ENCODE measurements at places on chromosomes 2 and 18. TPM values are rescaled to one million over a fixed set of nuclear protein-coding genes. Genes with fewer than 3 reads are reported as not detected.

GRCh38 chr2:69594341-69594740 lies 49.2 kb downstream of the AAK1 start:
- H3K4me3 ChIP-seq = no peak overlapping the region
- H3K27ac ChIP-seq = no peak overlapping the region
- no peaks in the 10 kb centered on the region for H3K27me3 ChIP-seq
- H3K4me1 ChIP-seq = peaks cover 73% of the 10 kb centered on the region

DNA sequence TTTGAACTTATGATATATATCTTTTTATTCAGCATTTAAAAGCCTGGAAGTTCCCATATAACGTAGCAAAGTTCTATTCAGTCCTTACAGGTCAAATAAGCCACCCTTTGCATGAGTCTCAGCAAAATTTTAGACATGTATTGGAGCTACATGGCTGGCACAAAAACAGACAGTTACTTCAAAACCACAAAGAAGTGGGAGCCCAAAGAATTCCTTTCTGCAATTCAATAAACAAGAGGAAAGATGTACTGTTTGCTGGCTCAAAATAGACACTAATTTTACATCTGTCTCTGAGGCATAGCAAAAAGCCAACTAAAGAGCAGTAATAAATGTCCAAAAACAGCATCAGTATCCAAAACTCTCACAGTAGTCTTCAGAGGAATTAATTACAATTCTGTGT lies 87.0 kb downstream of the ZEB2 start:
- DNase-seq = no peak
- H3K36me3 ChIP-seq = peaks cover 11% of the 10 kb centered on the region
- no peak overlapping the region for H3K27ac ChIP-seq

GRCh38 chr2:163812926-163813520 lies 77.2 kb upstream of the FIGN start:
- no peak overlapping the region for H3K27ac ChIP-seq
- H3K36me3 ChIP-seq = no peaks in the 10 kb centered on the region
- no peaks in the 10 kb centered on the region for H3K27me3 ChIP-seq
- no peaks in the 10 kb centered on the region for H3K4me1 ChIP-seq

- DNase-seq = no peak
- H3K27ac ChIP-seq = no peak overlapping the region
- H3K27me3 ChIP-seq = peaks cover 9% of the 10 kb centered on the region
- no peaks in the 10 kb centered on the region for H3K36me3 ChIP-seq
Observed at GRCh38 chr2:88959480-88960204, 268.2 kb downstream of the RPIA start.

- no peak overlapping the region for H3K4me3 ChIP-seq
- no peaks in the 10 kb centered on the region for H3K36me3 ChIP-seq
- no peaks in the 10 kb centered on the region for H3K4me1 ChIP-seq
- no peak for DNase-seq
Observed at GRCh38 chr18:66575263-66575662, 28.6 kb downstream of the CDH19 start.

DNA sequence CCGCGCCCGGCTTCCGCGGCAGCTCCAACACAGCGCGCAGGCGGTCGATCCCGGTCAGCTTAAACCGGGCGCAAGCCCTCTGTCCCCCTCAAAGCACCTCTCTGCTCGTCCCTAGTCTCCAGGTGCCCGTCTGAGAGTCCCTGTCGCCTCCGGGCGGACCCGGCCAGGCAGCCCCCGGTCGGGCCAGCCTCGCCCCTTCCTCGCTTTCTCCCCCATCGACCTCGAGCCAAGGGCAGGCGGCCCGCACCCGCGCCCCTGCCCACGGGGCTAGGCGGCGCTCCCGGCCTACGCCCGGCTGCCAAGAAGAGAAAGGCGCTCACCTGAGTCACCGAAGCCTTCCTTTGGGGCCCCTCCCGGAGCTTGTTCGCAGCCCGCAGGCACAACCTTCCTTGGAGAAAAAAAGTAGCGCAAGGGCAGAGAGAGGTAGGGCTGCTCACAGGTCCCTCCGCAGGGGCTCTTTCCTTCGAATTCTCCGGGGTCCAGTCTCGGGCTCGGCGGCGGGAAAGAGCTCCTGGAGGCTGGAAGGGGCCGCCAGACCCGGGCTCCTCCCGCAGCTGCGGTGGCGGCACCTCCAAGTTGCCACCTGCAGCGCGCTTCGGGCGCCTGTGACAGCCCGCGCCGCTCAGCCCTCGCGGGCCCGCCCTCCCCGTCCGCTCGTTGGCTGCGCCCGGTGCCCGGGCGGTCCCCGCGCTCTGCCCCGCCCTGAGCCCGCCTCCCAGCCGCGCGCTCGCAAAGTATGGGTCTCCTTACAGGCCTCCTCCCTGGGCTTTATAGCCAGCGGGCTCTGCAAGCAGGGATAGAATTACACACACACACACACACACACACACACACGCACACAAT lies 86.5 kb upstream of the EPB41L3 start:
- H3K27ac ChIP-seq = no peak overlapping the region
- H3K27me3 ChIP-seq = peaks cover 33% of the 10 kb centered on the region
- H3K36me3 ChIP-seq = no peaks in the 10 kb centered on the region

- no peaks in the 10 kb centered on the region for H3K27me3 ChIP-seq
- H3K27ac ChIP-seq = peak overlapping the region; percentile 28
- H3K4me3 ChIP-seq = no peak overlapping the region
- DNase-seq = no peak
Observed at GRCh38 chr2:74045454-74045853, 60.7 kb downstream of the TET3 start.

DNA sequence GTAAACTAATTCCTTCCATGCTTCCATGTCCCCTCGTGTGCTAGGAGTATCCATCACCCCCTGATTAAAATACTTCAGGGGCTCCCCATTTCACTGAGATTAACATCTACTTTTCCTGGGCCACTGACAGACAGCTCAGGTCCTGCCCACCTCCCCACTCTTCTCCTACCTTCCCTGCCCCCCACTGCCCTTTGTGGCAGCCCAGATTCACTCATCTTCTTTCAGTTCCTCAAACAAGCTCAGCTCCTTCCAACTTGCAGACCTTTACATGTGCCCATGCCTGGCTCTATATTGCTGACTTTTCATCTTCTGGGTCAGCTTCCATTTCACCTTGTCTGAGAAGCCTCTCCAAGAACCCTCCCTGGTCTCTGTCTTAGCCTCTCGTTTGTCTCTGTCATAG lies 12.0 kb downstream of the RUFY4 start:
- H3K27me3 ChIP-seq = peaks cover 5% of the 10 kb centered on the region
- H3K4me3 ChIP-seq = no peak overlapping the region
- no peaks in the 10 kb centered on the region for H3K4me1 ChIP-seq

The DOK6 gene
- not detected for total RNA-seq
